ACHN (cell line): ENCODE measurements at places on chromosomes 4 and X.

DNA sequence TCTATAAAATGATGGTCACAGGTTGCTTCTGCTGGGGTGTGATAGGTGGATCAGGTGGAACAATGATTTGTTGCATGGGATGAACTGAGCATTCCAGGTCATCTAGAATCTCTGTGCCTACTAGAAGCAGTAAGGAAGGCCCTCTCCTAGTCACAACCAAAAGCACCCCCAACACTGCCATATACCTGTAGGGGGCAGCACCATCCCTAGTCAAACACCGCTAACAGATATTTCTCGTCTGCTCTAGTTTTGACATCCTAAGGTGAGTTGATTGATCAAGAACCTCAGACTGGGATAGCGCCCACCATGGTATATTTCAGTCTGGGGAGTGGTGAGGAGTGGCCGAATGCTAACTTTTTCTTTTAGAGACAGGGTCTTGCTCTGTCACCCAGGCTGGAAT is 160.2 kb downstream of the NHS start:
- DNase-seq: peak; percentile 19

- no peak for DNase-seq
Observed at GRCh38 chr4:114400531-114400930, 198.1 kb upstream of the UGT8 start.

- no peak for DNase-seq
Observed at GRCh38 chrX:108091878-108092291, 307 bp downstream of the ATG4A start.

DNA sequence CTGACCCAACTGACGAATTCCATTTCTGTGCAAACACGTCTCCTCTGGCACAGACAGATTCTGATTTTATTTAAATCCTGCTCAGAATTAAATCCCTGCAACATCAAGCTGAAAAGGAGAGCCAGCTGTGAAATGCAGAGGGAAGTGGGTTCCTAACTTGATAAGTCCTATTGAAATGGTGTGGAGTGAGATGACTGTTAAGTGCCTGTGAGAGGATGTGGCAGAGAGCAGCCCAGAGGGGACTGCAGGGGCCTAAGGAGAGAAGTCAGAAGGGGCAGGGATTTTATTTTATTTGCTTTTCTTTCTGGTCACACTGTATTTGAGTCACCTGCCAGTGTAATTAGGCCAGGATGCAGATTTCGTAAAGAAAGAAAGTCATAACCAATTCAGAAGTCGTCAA is 277.4 kb downstream of the NKX6-1 start:
- no peak for DNase-seq

DNA sequence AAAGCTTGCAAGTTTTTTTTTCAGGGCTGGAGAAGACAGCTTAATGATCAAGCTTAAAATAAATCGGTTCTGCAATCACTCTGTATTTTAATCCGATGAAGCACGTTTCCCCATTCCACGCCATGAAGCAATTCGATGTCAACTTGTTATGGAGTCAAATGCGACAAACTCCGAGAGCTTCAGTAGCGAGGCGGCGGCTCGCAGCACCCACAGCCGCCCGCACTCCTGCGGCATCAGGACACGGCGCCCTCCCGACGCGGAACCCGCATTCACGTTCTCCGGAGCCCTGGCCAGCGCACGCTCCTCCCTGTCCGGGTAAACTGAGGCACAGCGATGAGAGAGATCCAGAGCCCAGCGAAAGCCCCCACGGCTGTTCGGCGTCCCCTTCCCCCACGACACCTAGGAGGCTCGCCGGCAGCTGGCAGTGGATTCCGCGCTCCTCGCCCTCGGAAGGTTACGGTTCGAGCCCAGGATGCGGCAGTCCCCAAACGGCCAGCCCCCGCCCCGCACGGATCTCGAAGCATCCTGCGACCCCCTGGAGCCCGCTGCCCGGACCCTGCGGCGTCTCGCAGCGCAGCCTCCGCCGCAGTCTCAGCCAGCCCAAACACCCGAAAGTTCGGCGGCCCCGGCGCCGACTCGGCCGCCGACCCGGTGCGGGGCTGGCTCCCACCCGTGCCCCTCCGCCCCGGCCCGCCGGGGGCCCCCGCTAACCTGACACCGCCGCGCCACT is 507 bp downstream of the MFAP3L start:
- peak; percentile 6 for DNase-seq

GRCh38 chr4:52648836-52649235 is 10.3 kb downstream of the USP46 start:
- no peak for DNase-seq

DNA sequence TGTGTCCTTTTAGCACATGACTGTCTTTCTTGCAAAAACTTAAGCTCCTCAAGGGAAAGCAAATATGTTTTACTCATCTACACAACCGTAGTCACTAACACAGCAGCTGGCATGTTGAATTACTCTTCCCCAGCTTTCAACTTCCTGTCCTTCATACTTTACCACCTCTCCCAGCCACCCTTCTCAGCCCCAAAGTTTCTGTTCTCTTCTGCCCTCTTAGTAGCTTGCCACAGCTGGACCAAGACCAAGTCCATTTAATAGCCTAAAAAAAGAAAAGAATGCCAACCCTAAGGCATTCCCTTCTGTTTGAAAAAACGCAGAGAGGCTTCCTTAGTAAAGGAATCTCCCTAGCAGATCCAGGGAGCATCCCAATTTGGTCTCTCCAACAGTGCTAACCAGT is 36.8 kb downstream of the SRPX2 start:
- DNase-seq: no peak

- no peak for DNase-seq
Observed at GRCh38 chr4:33882246-33882990, 2361.9 kb downstream of the ARAP2 start.

DNA sequence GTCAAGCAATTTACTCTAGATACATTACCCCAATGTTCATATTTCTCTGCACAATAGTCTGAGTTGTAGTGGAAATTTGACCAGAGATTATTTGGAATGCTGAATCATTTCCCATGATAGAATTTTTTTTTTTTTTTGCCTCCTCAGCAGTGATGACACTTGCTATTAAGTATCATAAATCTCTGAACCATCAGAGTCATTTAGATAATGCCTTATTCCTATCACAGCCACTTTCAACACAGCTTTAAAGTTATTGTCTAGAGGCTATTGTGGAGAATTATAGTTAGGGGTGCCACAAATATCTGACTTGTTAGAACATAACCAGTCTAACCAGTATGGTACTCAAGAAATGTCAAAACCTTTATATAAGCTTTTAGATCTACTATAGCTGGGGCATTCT is 79.8 kb downstream of the LCORL start:
- DNase-seq: no peak

DNA sequence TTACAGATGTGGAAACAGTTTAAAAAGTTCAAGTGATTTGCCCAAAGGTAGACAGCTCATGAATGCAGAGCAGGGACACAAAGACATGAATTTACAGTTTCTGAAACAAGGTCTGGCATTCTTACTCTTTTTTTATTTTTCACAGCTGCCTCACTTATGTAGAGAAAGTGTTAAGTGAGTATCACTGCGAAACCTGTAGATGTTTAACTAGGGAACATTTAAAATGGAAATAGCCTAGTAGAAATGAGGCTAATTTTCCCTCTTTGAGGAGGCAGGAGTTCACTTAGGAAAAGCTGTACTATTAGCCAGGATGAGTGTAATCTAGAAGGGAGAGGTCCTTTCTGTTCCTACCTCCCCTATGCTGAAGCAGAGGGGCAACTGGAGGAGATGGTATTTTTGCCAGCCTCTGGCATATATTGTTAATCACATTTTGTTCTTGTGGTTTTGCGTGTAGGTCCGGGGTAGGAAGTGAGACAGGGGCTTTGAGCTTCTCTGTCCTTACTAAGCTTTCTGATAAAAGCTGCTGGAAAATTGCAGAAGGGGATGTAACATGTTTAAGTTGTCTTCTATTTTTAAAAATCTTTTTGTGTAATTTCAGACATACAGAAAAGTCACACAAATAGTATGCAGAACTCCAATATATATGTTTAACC is 492.8 kb upstream of the NR3C2 start:
- no peak for DNase-seq

DNA sequence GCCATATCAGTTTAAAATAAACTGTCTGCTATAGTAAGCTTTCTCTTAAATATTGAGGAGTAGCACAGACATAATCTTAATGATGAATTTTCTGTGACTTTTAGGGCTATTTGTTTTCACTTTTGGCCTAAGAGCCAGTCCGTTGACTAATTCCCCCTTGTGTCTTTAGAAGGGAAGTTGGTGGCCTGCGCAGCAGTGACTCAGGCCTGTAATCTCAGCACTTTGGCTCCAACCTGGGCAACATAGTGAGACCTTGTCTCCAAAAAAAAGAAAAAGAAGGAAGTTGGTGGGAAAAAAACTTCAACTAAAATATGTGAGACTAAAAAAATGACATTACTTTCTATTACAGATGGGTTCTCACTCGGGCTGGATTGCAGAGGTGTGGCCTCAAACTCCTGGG is 3.4 kb downstream of the NCAPG start:
- peak; percentile 39 for DNase-seq

DNA sequence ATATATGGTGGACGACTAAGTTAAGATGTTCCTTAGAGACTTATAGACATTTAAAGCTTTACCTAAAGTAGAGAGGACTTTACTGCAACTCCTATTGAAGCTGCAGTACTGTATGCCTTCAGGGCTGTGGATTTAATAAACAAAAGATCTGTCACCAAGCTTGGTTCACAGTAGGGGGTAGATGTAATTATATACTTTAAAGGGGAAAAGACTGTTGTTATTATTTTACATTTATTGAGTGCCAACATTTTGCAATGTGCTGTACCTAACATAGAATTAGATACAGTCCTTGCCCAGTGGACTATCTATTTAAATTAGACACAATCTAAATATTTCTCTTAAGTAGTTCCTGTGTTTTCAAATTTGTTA is 67.2 kb downstream of the SLIT2 start:
- DNase-seq: no peak

GRCh38 chr4:88517825-88518224 is 5.8 kb downstream of the PYURF start:
- no peak for DNase-seq

DNA sequence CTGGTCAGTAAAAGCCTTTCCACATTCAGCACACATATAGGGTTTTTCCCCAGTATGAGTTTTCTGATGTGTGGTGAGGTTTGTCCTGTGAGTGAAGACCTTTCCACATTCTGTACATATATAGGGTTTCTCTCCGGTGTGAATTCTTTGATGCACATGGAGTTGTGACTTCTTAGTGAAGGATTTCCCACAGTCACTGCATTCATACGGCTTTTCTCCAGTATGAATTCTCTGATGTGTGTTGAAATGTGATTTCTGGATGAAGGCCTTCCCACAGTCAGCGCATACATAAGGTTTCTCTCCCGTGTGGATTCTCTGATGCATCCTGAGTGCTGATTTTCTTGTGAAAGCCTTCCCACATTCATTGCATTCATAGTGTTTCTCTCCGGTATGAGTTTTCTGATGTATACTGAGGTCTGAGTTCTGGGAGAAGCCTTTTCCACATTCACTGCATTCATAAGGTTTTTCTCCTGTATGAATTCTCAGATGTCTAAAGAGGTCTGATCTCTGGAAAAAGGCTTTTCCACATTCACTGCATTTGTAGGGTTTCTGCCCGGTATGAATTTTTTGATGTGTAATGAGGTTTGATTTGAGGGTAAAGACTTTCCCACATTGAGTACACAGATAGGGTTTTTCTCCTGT is 34.7 kb downstream of the ZNF41 start:
- DNase-seq: no peak

DNA sequence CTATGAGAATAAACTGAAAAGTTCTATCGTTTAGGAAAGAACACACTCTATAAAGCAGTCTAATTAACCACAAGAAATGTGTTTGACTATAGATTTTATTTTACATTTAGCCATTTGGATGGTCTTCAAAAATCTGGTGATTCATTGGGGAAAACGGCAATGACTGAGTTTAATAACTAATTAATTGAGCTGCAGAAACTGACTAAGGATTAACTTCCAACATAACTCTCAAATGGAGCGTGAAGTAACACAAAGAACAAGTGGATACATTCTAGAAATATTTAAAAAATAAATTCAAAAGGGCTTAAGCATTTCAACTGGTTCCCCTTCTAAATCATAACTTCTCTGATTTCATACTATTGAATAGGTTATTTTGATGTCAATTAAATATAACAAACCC is 1582.4 kb downstream of the PCDH18 start:
- no peak for DNase-seq

- DNase-seq: peak; percentile 86
Observed at GRCh38 chr4:105474099-105474518, 247 bp upstream of the PPA2 start.

DNA sequence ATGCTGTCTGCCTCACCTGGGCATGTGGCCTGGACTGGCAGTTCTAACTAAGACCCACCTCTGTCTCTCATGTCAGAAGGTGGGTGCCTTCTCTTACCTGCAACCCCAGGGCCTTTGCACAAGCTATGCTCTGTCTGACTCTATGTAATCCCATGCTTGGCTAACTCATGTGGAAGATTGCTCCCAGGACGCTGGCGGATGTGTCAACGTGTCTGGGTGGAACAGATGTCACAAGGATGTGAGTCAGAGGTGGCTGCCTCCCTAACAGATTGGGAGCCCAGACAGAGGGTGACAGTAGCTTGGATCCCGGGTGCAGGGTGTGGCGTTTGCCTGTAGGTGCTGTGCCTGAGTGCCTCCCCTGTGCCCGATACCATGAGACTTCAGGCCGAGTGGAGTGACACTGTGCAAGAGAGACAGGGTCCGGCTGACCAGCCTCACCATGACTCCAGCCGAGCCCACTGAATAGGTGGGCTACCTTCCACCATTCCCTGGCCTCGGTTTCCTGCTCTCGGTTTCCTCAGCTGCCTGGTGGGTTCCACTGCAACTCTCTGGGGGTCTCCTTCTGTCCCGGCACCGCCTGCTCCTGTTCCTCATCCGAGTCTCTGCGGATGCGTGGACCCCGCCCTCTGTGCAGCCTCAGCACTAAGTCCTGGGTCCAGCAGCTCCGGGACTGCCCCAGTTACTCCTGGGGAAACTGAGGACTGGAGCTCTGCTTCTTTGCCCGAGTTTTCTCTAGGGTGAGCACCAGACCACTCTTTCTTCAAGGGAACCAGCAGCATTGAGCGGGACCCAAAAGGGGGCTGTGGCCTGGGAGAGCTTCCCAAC is 11.0 kb downstream of the SH3BP2 start:
- no peak for DNase-seq

DNA sequence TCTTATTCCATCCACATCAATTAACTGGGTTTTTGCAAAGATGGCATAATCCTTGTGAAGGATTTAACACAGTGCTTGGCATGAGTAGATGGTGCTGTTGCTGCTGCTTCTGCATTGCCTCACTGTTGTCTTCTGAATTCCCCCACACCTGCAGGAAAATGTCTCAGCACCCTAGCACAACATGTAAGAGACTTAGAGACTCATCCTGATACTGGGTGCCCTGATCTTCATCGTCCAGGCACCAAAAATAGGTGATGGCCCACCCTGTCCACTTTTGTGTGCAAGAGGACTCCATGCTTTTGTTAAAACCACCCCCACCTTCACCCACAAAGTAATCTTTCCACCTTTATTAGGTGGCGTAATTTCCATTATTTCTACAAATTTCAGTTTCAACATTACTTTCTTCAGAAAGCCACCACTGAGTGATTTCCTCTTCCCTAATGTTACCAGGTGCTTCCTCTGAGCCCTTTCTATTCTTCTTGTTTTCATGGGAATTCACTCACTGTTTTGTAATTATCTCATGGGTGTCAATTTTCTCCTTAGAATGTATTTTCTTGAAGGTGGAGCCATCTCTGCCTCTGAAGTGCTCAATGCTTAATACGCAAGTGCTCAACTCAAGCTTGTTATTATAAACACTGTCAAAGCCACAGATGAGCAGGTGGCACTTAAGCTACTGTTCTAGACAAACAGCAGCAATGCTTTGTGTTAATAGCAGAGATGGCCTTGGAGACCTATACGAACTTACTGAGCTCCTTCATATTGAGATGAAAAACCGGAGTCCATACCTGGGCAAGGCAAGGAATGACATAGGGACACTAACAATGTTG is 89.5 kb downstream of the HS3ST1 start:
- no peak for DNase-seq
